ENCODE measurements at places on chromosomes 12 and 14. TPM values are rescaled to one million over a fixed set of nuclear protein-coding genes. Genes with fewer than 3 reads are reported as not detected.

DNA sequence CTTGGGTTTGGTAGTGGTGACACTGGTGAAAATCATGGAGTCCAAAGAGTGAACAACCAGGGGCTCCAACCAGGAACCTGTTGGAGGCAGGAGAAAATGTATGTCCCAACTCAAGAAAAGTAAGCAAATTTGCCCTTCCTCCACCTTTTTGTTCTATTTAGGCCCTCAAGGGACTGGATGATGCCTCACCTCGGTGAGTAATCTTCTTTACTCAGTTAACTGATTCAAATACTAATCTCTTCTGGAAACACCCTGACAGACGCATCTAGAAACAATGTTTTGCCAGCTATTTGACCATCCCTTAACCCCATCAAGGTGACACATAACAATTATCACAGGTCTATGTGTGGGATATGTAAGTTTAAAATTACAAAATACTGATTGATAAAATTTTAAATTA, 272.4 kb upstream of the FOXG1 start:
- DNase-seq = no peak

DNA sequence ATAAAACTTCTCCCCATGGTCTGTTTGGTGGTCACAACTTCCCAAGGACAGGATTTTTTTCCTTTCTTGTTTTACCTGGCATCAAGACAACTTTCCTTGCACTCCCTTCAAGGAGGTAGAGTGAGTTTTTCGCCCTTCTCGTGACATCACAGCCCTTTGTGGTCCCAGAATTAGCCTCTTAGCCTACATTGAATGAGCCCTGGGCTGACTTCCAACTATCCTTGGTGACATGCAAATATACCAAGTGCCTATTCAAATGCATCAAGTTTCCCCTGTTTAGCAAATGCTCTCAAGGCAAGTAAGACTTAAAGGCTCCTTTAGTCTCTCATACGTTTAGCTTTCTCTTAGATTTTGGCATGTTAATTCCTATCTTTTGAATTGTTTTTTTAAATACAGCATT, 36.6 kb downstream of the TC2N start:
- DNase-seq = no peak

- peak; percentile 72 for DNase-seq
Observed at GRCh38 chr14:96741151-96741977, 55.8 kb upstream of the VRK1 start.

SPX gene
- total RNA-seq = 0.21 TPM

GRCh38 chr12:94553130-94553519, 93.5 kb upstream of the CEP83 start:
- DNase-seq = no peak

GRCh38 chr14:101125719-101126651, 222.5 kb upstream of the RTL1 start:
- no peak for DNase-seq

- DNase-seq = no peak
Observed at GRCh38 chr12:104213952-104214351, 1.6 kb upstream of the TXNRD1 start.

DNA sequence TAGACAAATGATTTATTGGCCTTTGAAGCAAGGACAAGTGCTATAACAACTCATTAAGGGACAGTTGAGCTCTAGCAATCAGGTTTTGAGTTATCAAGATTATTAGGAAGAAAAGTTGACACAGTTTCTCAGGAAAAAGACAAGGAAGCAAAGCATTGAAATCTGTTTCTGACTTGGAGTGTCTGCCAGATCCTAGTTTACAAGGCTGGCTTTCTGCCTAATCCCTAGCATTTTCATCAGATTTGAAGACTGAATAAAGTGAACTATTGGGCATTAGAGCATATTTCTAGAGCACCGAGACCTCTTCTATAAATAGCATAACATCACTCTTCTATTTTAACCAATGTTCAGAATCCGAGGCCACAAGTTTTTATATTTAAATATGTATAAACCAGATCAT, 7.0 kb downstream of the SYT1 start:
- no peak for DNase-seq

DNA sequence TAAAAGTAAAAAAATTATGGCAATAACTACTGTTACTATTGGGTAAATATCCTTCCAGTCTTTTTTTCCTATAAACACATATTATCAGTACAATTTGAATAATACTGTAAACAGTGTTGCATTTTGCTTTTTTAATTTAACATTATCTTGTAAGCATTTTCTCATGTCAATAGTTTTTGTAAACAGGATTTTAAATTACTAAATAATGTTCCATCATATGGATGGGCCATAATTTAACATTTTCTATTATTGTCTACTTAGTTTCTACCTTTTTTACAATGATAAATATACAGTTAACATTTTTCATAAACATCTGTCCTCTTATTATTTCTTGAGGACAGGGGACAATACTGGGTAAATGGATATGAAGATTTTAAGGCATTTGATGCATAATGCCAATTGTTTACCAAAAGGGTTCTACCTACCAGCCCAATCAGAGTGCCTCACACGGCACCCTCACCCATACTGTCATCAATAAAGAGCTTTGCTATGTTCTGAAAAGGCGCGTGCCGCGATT, 759 bp upstream of the ACVR1B start:
- no peak for DNase-seq

KRT80 gene
- total RNA-seq = not detected

- no peak for DNase-seq
Observed at GRCh38 chr12:108565146-108565545, 2.8 kb downstream of the ISCU start.

DNA sequence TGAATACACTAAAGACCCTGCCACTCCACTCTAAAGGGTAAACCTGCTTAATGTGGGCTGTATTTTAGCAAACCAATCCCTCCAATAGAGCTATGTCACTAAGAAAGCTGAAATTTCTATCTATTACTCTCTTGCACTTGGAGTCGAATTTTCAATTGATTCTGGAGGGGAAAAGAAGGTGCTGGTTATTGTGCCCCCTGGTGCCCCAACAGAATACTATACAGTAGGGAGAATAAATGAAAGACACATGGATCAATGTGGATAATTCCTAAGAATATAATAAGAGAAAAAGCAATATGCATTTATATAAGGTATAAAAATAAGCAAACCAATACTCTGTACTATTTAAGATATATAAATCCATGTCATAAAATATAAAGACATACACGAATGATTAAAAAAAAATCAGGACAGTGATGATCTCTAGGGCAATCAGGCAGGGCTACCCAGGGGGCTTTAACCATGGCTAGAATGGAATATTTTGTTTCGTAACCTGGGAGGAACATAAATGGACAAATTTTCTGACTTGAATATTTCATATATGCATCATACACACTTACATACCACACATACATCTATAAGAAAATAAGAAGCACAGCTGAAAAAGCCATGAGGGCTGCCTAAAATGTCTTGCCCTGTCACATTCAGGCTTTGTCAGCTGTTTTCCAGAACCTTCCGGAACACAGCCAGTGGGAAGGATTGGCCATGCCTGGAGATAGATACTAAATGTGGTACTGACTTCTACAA, 54.4 kb downstream of the EFCAB11 start:
- no peak for DNase-seq

ARMH4 gene
- not detected for total RNA-seq

CRACR2A gene
- 26.3 TPM for total RNA-seq

AQP5 gene
- total RNA-seq = not detected

SCN8A gene
- total RNA-seq = 1.8 TPM

DNA sequence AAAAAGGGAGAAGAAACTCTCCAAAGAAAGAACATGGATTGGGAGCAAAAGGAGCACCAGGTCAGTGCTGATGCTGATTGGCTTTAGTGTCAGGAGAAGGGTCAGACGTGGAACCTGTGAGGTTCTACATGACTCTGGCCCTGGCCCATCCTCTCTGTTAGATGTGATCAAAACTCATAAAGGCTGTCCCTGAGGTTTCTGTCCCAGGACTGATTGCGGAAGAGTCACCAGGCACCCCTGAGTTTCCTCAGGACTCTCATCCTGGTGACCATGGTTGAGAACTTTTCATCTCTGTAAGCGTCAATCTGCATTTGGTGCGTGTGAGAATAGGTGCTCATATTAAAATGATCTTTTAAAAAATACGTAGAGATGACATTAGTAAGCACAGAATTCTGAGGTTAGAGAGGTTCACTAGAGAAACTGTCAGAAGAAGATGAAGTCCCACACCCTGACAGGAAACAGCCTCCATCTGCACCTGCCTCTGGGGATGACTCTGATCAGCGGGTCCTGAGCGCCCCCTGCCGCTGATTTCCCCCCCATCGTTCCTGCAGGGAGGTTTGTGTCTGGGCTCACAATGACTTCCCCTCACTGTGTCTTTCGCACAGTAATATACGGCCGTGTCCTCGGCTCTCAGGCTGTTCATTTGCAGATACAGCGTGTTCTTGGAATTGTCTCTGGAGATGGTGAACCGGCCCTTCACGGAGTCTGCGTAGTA, 741.8 kb downstream of the TMEM121 start:
- DNase-seq = peak; percentile 73

- no peak for DNase-seq
Observed at GRCh38 chr14:65833267-65833880, 420.8 kb downstream of the FUT8 start.

DNA sequence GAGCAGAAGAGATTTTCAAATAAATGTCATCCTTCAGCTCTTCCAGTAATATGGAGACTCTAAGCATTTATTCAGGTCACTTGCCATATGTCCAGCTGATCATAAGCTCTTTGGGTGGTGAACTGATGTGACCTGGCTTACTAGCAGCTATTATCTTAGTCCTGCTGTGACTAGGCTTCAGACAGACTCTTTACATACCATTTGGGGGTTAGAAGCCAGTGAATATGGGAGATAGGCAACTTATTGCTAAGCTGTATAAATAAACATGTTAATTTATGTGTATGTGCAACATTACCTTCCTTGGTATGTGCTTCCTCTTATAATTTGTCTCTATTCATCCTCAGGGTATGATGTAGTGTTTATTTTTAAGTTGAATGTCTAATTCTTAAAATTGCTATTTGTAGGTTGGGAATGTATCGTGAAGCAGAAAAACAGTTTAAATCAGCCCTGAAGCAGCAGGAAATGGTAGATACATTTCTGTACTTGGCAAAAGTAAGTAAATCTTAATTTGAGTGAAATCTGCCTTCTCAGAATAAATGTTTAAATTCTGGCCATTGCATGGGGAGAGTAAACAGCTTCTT, 32.4 kb downstream of the TTC8 start:
- DNase-seq = no peak

GRCh38 chr12:124548854-124549378, 18.5 kb downstream of the NCOR2 start:
- DNase-seq = no peak

- DNase-seq = no peak
Observed at GRCh38 chr12:114921781-114922180, 237.8 kb upstream of the TBX3 start.

- DNase-seq = no peak
Observed at GRCh38 chr14:98689951-98690350, 582.0 kb downstream of the BCL11B start.

DNA sequence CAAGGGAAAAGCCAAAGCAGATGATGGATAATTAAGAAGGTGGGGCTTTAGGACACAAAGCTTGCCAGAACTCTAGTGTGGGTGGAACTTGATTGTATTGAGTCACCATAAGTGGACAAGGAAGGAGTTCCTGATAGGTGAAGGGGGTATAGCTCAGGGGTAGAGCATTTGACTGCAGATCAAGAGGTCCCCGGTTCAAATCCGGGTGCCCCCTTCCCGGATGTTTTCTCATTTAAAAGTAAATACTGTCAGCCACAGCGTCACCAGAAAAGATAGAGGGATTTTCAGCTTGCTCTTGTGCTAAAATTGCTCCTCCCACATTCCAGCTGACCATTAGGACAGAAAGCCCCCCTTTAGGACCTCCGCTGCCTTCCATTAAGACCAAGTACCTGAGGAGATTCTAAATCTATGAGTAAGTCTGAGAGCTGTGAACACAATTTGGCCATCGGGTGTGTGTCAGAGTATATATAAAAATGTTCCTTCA, 36.6 kb downstream of the DCAF4 start:
- DNase-seq = no peak

SDR9C7 gene
- not detected for total RNA-seq

C1QL4 gene
- total RNA-seq = not detected

DNA sequence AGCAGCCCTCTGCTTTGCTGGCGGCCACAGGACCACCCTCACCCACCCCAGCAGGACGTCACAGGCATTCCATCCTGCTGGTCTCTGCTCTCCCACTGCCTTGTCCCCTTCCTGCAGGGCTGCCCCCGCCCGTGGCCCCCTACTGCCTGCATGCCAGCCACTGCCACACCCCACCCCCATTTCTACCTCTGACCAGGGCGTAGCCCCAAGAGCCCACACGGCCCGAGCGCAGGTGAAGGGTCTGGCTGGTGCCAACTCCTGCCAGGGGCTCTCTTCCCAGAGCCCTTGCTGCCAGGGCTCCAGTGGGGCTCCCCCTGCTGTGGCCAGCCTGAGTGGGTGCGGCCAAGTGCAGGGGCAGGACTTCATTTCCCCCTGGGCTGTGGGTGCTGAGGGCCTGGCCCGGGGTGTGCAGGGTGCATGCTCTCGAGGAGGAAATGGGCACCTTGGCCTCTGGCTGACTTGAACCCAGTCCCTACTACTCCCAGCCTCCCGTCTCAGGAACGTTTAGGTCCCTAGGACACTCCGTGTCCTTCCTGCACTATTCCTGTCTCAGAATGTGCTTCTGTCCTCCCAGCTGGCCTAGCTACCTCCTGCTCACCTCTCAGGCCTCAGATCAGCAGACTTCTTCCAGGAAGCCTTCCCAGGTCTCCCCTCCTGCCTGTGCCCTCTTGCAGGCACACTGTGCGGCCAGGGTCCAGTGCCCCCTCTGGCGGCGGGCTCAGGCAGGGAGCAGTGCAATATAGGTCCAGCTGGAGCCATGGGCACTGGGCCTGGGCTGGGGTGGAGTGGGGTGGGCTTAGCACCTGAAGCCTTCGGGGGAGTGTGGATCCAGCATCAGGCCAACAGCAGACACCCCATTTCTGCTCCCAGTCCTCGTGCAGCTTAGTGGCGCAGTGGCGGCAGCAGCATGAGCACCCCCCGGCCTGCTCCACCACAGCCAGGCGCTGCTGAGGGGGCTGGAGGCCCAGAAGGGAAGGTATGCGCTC, 1.4 kb downstream of the LBHD2 start:
- DNase-seq = no peak

DNA sequence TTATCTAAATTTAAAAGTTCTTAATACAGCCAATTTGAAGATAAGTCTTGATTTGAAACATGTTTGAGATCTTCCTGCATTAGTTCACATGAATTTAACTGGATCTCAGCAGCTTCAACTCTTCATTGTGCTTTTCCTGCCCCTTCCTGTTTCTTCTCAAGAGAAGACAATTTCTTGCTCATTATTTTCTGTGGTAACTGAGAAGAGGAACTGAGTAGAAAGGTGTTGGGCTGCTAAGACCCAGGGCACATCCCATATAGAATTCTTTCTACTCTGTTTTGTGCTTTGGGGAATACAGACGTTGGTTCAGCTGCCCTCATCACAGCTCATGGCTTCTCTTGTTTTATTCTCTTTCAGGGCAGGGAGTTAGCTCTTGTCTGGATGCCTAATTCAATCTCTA, 110.2 kb downstream of the SNAPC1 start:
- DNase-seq = no peak

PDZRN4 gene
- not detected for total RNA-seq

OTX2 gene
- total RNA-seq = not detected

All from naive thymus-derived CD8-positive, alpha-beta T cell (primary cell).